ENCODE measurements at places on chromosomes 1 and 21.

DNA sequence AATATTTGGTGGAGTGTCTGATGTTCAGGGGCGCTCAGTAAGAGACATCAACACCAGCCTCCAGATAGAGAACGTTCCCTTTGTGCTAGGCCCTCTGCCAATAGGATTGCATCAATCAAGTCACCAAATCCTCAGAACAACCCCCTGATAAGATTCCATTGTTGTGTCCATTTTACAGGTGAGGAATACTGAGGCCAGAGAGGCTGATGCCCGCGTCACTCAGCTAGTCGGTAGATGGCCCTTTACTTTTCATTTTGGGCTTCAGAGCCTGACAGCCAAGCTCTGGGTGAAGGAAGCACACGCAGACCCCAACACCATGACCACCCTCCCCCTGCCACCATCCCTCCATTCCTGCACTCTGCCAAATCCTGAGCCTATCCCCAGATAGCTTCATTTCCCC, 406.2 kb downstream of the PTPRU start:
- no peaks in the 10 kb centered on the region for H3K4me1 ChIP-seq
- no peak overlapping the region for H3K27ac ChIP-seq
- H3K27me3 ChIP-seq = no peaks in the 10 kb centered on the region

DNA sequence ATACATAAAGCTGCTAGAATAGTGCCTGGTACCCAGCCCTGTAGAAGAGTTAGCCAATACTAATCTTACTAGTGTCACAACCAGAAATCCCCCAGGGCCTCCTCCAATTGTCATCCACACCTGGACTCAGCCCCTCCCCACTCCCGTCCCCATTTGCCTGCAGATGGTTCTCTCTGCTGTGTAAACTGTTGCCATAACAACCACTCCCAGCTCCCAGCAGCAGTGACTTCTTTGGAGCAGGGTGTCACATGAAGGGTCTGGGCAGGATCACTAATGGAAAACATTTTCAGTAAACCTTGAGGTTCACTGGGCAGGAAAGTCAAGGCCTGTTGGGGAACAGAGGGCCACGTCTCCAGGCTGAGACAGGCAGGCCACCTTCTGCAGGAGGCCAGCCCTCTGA, 126.0 kb upstream of the IPO9 start:
- H3K27ac ChIP-seq = no peak overlapping the region
- H3K4me1 ChIP-seq = peaks cover 13% of the 10 kb centered on the region
- no peaks in the 10 kb centered on the region for H3K36me3 ChIP-seq
- no peaks in the 10 kb centered on the region for H3K27me3 ChIP-seq

- H3K27ac ChIP-seq = no peak overlapping the region
- no peak overlapping the region for H3K4me3 ChIP-seq
- no peaks in the 10 kb centered on the region for H3K36me3 ChIP-seq
- DNase-seq = no peak
- peaks cover 12% of the 10 kb centered on the region for H3K4me1 ChIP-seq
- H3K27me3 ChIP-seq = no peaks in the 10 kb centered on the region
Measured at GRCh38 chr1:33015216-33015615, 21.5 kb downstream of the AK2 start.

- no peak overlapping the region for H3K4me3 ChIP-seq
- no peaks in the 10 kb centered on the region for H3K36me3 ChIP-seq
- H3K27ac ChIP-seq = no peak overlapping the region
- DNase-seq = peak; percentile 82
- H3K27me3 ChIP-seq = no peaks in the 10 kb centered on the region
- peaks cover 12% of the 10 kb centered on the region for H3K4me1 ChIP-seq
Measured at GRCh38 chr1:203440771-203441170, 34.8 kb upstream of the PRELP start.

GRCh38 chr21:33219954-33220353, 9.8 kb upstream of the IFNAR2 start:
- no peak overlapping the region for H3K4me3 ChIP-seq
- no peaks in the 10 kb centered on the region for H3K27me3 ChIP-seq
- no peaks in the 10 kb centered on the region for H3K4me1 ChIP-seq
- H3K36me3 ChIP-seq = no peaks in the 10 kb centered on the region
- no peak for DNase-seq

DNA sequence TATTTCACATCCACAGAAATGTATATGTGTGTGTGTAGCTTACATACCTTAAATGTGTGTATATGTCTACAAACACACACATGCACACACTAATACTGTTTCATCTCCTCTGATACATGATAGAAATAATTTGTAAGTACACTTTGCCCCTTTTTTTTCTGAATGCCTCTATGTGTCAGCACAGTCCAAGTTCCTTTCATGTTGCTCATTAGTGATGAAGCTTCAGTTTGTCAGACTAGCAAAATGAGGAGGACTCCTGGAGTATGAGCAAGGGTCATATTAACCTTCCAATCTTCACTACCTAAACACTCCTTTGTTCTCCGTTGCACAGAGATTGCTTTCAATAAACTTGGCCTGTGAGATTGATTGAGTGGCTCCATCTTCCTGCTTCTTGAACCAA, 935.4 kb downstream of the MRPL39 start:
- no peak overlapping the region for H3K4me3 ChIP-seq
- DNase-seq = no peak
- no peaks in the 10 kb centered on the region for H3K36me3 ChIP-seq

DNA sequence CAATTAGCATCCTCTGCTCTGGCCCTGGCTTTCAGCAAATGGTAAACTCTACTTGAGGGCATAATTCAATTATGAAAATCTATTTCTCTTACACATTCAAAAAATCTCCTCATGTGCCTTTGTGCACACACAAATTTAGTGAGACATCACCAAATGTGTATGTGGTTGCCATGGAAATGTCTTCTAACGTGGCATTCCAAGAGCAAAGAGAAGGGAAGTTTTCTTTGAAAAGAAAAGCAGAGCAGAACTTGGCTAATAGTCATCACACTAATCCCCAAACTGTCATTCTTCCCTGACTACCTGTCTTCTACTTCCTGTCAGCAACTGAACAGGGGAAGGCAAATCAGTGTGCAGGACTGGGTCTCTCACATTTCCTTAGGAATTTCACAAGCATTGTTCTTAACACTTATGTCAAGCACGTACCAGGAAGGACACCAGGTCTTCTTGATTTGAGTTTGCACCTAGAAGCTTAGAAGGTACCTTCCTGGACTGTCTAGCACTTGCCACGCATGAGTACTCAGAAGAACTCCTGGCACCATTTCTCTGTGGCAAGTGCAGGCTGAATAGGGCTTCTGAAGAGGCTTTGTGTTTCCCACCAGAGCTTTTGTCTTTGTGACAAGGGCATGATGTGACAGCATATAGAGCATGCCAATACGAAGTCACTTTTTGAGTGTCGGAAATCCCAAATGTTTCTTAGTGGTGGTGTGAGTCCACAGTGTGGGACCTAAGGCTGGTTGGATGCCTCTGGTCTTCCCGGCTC, 32.3 kb downstream of the MAN1C1 start:
- DNase-seq = no peak
- no peak overlapping the region for H3K27ac ChIP-seq
- no peaks in the 10 kb centered on the region for H3K36me3 ChIP-seq
- no peak overlapping the region for H3K4me3 ChIP-seq

GRCh38 chr1:216887032-216887431, 163.8 kb upstream of the ESRRG start:
- H3K27me3 ChIP-seq = no peaks in the 10 kb centered on the region
- no peak overlapping the region for H3K4me3 ChIP-seq
- no peaks in the 10 kb centered on the region for H3K36me3 ChIP-seq
- H3K4me1 ChIP-seq = no peaks in the 10 kb centered on the region

DNA sequence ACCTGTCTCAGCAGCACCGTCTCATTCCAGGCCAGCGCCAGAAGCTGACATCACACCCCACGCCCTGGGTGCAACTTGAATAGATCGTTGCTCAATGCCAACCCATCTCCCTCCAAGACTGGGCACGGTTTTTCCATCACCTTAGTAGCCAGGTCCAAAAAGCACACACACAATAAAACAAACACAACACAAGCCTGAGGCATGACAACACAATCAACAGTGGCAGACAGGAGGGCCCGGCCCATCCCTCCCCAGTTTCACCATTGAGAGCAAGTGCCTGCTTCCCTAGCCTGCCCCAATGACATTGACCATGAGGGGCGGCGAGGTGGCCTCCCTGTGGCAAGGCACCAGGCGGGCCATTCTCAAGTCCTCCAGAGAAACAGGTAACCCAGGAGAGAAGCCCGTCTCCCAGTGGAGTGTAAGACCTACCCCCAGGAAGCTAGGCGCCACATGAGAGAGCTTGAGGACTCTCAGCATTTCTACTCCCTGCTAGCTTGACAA, 2.7 kb downstream of the IFFO2 start:
- no peak overlapping the region for H3K27ac ChIP-seq
- DNase-seq = no peak
- peaks cover 37% of the 10 kb centered on the region for H3K4me1 ChIP-seq
- no peaks in the 10 kb centered on the region for H3K36me3 ChIP-seq

- DNase-seq = no peak
- H3K27ac ChIP-seq = no peak overlapping the region
- no peak overlapping the region for H3K4me3 ChIP-seq
- H3K27me3 ChIP-seq = no peaks in the 10 kb centered on the region
- no peaks in the 10 kb centered on the region for H3K4me1 ChIP-seq
Measured at GRCh38 chr1:66464802-66465201, 69.2 kb upstream of the SGIP1 start.

- no peaks in the 10 kb centered on the region for H3K4me1 ChIP-seq
- no peak overlapping the region for H3K4me3 ChIP-seq
- H3K36me3 ChIP-seq = no peaks in the 10 kb centered on the region
- H3K27me3 ChIP-seq = no peaks in the 10 kb centered on the region
- no peak overlapping the region for H3K27ac ChIP-seq
- no peak for DNase-seq
Measured at GRCh38 chr1:230965535-230965934, 13.1 kb downstream of the TTC13 start.

DNA sequence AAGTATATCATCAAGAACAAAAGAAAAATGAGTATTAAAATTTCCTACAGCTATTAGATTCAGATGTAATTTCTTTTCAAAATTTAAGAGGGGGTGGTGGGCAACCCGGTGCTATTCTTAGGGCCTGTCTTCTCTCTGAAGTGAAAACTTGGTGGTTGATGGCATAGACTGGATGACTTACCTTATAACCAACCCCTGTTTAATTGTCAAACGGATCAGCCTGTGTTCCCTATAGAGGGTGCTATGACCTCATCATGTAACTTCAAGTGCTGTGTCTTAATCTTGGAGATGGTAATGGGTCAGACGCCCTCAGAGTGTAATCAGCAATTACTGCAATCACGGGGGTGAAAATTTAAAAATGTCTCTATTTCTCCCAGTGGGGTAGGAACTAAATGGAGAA, 176.2 kb downstream of the PCP4 start:
- no peak for DNase-seq
- no peaks in the 10 kb centered on the region for H3K4me1 ChIP-seq
- H3K27ac ChIP-seq = no peak overlapping the region
- H3K36me3 ChIP-seq = no peaks in the 10 kb centered on the region

DNA sequence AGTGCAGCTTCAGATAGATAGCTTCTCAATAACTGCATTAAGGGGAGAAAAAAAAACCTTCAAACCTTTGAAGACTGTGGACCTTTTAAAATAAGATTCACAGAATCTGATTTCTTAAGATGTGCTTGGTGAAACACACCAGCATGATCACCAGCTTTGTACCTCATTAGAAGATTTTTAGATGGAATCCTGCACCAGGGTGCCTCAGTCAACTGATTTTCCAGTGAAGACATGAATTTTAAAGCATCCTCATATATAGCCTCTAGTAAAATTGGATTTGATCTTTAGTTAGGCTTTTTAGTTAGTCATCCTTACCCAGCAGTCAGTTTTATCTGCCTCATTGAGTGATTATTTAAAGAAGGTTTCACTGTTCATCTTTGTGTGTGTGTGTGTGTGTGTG, 208.6 kb upstream of the DEPDC1 start:
- H3K36me3 ChIP-seq = no peaks in the 10 kb centered on the region
- no peaks in the 10 kb centered on the region for H3K27me3 ChIP-seq
- no peak for DNase-seq
- H3K4me3 ChIP-seq = no peak overlapping the region
- H3K27ac ChIP-seq = no peak overlapping the region

DNA sequence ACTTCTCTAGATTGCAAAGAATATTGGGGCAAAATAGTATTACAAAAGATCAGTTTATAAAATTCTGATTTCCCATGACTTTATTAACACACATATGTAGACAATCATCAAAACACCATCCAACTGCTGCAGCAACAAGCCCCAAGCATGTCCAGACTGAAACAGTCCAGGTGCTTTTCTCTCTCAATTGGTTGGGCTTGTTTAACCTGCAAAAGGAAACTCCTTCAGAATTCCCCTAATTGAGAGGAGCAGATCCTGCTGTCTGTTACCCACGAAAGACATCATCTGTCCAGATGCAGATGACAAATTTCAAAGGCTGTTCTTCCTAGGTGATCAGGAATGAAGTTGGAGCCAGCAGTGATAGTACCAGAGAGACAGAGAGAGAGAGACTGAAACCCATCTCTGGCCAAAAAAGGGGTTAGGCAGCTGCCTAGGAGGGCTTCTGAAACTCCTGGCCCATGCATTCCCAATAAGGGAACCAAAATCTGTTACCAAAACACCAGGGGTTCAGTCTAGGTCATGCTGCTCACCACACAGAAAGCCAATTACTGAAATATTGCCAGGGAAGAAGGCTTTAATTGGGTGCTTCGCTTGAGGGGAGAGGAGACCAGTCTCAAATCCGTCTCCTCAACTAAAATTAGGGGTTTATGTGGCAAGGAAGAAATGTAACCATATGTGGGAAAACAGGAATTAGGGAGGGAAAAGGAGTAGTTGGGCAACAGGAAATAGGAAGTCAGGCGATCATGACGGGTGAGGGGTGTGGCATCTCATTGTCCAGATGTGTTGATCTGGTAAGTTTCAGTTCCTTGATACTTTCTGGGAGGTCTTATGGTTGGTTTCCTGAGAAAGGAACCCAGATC, 34.7 kb upstream of the RGL1 start:
- H3K4me3 ChIP-seq = no peak overlapping the region
- H3K27me3 ChIP-seq = no peaks in the 10 kb centered on the region
- no peak overlapping the region for H3K27ac ChIP-seq
- H3K36me3 ChIP-seq = no peaks in the 10 kb centered on the region
- H3K4me1 ChIP-seq = no peaks in the 10 kb centered on the region
- DNase-seq = no peak

DNA sequence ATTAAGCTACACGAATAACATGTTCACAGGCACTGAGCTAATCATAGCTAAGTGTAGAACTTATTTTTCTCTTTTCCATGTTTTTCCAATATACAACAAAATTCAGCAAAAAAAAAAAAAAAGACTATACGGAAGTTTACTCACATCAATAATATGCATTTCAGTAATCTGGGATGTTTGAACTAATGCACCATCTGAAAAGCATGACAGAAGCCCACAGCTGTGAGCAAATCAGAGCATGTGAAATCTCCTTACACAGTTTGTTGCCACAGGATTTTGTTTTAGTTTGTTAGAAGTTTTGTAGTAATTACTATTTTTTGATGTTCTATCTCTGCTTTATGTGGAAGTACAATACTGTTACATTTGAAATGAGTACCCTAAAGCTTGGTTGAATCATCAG, 1051.7 kb downstream of the TTLL7 start:
- no peaks in the 10 kb centered on the region for H3K36me3 ChIP-seq
- no peak overlapping the region for H3K27ac ChIP-seq
- no peak for DNase-seq
- H3K27me3 ChIP-seq = no peaks in the 10 kb centered on the region
- H3K4me3 ChIP-seq = no peak overlapping the region
